Hematopoietic multipotent progenitor cell treated with erythropoietin and hydrocortisone succinate and interleukin-3 and kit ligand, for 6 days (in vitro differentiated cells): ENCODE measurements at places on chromosomes 5 and 9.

- no peak for DNase-seq
Measured at GRCh38 chr5:59992206-59992605, 98.7 kb upstream of the PDE4D start.

- DNase-seq: no peak
Measured at GRCh38 chr5:133236976-133237375, 185.2 kb downstream of the HSPA4 start.

- no peak for DNase-seq
Measured at GRCh38 chr5:170629566-170630175, 125.9 kb downstream of the KCNIP1 start.

DNA sequence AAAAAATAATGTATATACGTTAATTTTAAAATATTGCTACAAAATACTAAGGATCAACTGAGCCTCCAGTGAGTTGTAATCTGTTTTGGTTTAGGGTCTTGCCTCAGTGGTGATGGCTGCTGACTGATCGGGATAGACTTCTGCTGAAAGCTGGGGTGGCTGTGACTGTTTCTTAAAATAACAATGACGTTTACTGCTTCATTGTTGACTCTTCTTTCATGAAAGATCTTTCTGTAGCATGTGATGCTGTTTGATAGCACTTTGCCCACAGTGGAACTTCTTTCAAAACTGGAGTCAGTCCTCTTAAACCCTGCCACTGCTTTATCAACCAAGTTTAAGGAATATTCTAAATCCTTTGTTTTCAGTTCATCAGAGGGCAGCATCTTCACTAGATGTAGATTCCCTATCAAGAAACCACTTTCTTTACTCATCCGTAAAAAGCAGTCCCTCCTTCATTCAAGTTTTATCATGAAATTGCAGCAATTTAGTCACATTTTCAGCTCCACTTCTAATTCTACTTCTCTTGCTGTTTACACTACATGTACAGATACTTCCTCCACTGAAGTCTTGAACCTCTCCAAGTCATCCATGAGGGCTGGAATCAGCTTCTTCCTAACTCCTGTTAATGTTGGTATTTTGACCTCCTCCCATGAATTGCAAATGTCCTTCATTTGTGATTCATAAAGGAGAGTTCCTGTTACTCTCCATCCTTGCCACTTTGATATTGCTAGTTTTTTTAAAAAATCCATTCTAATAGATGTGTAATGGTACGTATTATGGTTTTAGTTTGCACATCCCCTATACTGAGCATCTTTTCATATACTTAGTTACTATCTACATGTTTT is 41.5 kb upstream of the PTPDC1 start:
- DNase-seq: no peak

DNA sequence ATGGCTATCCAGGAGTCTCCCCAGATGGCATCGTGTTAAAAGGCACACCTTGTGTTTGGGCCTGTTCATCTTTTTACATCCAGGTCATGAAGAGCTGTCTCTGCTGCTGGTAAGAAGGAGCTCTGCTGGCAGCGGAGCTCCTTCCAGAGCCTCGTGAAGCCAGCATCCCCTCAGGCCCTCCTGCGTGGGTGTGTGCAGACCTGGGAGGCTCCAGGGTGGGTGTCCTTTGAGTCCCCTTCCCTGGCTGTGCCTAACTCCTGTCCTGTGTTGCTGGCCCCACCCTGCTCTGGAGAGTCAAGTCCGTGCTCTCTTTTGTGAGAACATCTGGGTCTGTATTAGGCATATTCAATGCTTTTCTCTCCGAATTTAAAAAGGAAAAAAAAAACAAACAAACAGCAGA is 149.6 kb upstream of the IRX2 start:
- DNase-seq: no peak

DNA sequence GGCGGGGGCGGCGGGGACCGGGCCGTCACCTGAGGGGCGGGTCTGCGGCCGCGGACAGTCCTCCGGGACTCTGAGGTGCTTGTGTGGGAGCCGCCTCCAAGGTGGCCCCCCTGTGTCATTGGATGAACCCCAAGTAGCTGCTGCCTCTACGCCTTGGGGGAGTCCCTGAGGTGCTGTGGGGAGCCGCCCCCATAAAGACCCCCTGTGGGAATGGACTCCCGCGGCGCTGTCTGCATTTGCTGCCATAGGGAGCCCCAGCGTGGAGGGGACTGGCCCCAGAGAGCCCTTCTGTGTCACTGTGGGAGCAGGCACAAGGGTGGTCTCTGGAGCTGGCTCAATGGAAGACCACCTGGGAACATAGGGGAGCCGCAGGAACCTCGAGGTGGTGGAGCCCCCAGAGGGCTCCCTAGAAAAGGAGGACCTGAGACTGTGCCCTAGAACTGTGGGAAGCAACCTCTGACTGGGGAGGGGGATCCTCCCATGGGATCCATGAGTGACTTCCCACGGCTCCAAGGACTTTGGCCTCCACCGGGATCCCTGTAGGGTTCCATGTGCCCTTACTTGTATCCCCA is 412 bp downstream of the PHF24 start:
- no peak for DNase-seq
